Fibroblast of the aortic adventitia (primary cell): ENCODE measurements at places on chromosomes 5 and 9.

DNA sequence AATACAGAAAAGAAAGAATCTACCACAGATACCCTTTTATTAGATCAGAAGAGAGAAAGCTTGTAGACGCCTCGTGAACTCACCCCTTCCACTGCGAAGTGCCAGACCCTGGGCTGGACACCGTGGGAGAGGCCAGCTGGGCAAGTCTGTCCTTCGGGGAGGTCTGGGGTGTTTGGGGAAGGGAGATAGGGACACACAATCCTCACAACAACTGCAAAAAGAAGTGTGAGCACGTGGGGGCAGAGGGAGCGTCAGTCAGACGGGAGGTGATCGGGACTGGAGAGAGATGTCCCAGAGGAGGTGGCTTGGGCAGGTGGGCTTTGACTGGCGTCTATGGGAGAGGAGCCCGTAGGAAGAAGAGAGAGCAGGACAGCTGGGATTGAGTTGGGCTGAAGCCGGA is 27.3 kb upstream of the GRHPR start:
- DNase-seq = no peak

- no peak for DNase-seq
These were observed 2.5 kb downstream of the RAPGEF1 start for GRCh38 chr9:131737426-131737825.

GRCh38 chr9:124782661-124783574 is 6.0 kb downstream of the OLFML2A start:
- DNase-seq = no peak

DNA sequence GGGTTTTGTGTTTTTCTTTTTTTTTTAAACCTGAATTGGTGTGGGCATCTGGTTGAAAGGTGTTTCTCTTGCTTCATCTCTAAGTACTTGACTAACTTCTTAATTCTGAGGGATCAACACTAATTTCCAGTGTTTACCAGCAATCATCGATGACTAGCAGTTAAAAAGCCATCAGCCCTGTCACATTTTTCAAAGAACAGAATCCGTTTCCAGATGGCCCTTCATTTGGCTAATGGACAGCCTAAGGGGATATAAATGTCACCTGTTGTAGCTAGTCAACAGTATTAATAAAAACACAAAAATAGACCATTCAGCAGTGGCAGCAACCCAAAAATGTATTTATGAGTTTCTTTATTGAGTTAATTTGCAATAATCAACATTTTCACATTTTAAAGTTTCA is 1076.5 kb downstream of the MAT2B start:
- no peak for DNase-seq

DNA sequence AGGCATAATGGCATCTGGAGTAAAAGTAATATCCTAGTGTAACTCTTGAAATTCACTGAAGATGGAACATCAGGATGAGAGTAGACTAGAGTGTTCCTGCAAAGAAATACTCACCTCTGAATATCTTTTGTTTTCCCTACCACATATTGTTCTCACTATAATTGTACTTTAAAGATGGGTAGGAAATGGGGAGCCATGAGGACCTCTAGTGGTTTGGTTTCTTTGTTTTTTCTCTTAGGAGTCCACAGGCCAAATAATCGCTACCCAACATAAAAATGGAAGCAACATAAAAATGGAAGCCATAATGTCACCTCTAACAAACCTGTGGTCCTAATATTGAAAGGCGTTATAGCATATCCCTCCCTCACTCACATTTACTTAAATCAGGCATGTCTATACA is 2375.8 kb downstream of the MAT2B start:
- no peak for DNase-seq

GRCh38 chr9:35906923-35907699 is 1.1 kb downstream of the HRCT1 start:
- peak; percentile 91 for DNase-seq

DNA sequence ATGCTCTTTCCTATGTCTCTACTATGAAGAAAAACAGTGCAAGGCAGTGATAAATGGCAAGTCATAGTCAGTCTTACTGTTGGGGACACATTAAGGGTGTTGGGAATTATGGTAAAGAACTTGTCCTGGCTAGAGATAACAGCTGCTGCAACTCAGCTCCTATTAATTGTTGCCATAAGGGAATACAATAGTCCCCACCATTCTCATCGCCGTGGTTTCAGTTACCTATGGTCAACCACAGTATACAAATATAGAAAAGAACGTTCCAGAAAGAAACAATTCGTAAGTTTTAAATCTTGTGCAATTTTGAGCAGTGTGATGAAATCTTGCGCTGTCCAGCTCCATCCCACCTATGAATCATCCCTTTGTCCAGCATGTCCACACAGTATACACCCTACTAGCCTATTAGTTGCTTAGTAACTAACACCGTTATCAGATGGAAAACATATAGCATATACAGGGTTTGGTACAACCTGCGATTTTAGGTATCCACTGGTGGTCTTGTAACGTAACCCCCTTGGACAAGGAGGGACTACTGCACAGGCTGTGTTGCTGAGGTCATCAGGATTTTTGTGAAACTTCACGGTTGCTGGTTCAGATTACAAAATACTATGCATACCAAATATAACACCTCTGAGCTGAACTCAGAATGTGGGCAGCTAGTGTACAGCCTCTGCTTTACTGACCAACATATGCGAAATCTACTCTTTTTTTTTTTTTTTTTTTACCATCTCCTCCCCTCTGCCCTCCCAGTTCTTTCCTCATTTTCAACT is 53.5 kb downstream of the ZFR start:
- DNase-seq = peak; percentile 94

DNA sequence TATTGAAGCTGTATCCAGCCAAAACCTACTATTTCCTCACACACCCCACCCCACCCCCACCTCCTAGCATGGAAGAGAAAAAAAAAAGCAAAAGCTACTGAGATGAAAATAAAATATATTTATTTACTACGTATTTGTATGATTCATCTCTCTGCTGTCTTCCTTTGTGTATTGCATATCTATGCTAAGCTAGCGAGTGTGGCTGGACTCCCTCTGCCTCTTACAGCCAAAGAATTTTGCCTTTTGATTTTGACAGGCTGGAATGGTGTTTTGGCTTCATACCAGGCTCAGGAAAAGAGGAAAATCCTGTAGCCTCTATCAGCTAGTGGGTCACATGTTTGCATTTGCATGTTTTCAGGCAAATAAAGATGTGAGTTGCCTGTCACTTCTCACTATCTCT is 2.2 kb downstream of the ABLIM3 start:
- peak; percentile 96 for DNase-seq

GRCh38 chr9:128001779-128002298 is 21.1 kb upstream of the EEIG1 start:
- DNase-seq = peak; percentile 93

GRCh38 chr5:136192526-136193321 is at the start of gene SMIM32:
Gene SMIM32 (minus strand): TSS chr5:136193162. CDS start chr5:136192524, 638 bp downstream.
- no peak for DNase-seq

- DNase-seq = peak; percentile 14
These were observed 91.1 kb upstream of the CEP78 start for GRCh38 chr9:78144663-78145377.

- DNase-seq = no peak
These were observed 274.6 kb downstream of the ANXA1 start for GRCh38 chr9:73426269-73426668.

- DNase-seq = no peak
These were observed 9.4 kb downstream of the CORO2A start for GRCh38 chr9:98182889-98183599.
